T-helper 1 cell (primary cell): ENCODE measurements at places on chromosomes 3 and 15.

- DNase-seq: no peak
Measured at GRCh38 chr15:59307165-59307537, 65.5 kb downstream of the MYO1E start.

- no peak for DNase-seq
Measured at GRCh38 chr3:192831111-192831644, 86.5 kb downstream of the MB21D2 start.

GRCh38 chr3:146156095-146156494 lies 4.9 kb downstream of the PLOD2 start:
- DNase-seq: no peak

DNA sequence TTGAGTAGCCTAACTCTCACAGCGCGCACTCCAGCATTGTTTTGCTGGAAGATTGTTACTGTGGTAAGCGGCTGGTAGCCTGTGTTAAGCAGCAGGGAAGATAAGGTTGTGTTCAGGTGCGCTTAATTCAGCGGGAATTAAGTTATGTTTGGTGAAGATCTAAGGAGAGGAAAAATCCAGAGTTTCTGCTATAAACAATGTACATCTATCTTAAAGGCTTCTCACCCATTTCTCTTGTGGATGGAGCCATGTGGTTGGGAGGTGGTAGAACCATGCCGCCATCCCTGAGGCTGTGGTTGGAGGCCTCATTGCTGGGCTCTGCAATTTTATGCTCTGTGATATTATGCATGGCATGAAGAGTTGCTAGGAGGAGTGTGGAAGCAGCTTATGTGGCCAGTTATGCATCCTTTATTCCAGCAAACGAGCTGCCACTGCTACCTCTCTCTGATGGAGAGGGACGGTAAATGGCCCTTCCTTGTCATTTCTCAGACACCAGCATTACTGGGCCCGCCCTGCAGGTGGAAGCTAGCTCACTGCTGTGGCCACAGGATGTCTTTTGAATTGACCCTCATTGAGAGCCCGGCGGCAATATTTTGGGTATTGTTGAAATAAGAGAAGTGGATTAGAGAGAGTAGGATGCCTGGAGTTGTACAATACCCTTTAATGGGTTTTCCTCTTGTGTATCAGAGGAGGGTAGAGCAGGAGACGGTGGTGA lies 1.3 kb downstream of the MINAR1 start:
- no peak for DNase-seq

DNA sequence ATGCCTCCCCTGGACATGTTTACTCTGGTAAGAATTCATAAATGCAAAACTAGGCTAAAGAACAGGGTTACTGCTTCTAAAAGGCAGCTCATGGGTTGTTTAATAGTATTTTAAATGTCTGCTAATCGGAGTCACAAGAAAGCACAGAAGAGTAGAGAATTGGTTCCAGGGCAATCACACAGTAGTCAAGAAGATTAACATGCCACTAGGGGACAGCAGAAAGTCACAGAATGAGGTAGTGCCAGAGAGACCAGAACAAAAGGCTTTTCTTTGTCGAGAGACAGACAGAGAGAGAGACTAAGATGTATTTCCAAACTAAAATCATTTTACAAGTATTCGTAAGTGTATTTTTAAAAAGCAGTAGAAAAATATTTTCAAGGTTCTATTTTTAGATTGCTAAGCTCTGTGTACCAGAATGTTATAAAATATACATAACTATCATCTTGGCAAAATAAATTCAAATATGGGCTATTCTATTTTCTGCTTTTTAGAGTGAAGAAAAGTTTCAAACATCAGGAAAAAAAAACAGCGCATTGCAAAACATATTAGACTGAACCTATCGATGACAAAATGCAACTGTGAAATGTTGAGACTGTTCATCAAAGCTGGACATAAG lies 78.3 kb upstream of the CDIN1 start:
- peak; percentile 3 for DNase-seq

DNA sequence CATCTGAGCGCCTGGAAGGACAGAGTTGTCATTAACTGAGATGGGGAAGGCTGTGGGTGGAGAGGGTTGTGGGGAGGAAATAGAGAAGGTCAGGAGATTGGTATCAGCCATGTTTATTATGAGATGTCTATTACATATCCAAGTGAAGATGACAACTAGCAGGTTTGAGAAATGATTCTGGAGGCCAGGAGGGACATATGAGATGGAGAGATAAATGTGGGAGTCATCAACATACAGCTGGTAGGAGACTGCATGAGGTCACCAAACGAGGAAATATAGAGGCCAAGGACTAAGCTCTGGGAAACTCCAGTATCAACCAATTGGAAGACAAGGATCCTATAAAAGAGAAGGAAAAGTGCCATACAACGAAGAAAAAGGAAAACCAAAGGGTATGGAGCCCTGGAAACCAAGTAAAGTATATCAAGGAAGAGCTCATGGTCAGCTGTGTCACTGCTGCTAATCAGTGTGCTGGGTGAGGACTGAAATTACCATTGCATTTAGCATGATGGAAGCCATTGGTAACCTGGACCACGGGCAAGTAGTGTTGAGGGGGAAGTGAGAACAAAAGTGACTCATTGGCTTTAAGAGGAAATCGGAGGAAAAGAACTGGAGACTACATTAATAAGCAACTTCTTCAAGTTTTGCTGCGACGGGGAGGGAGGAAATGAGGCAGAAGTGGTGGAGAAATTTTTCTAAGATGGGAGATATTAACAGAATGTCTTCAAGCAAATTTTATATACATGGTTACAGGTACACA lies 14.0 kb upstream of the UACA start:
- no peak for DNase-seq

DNA sequence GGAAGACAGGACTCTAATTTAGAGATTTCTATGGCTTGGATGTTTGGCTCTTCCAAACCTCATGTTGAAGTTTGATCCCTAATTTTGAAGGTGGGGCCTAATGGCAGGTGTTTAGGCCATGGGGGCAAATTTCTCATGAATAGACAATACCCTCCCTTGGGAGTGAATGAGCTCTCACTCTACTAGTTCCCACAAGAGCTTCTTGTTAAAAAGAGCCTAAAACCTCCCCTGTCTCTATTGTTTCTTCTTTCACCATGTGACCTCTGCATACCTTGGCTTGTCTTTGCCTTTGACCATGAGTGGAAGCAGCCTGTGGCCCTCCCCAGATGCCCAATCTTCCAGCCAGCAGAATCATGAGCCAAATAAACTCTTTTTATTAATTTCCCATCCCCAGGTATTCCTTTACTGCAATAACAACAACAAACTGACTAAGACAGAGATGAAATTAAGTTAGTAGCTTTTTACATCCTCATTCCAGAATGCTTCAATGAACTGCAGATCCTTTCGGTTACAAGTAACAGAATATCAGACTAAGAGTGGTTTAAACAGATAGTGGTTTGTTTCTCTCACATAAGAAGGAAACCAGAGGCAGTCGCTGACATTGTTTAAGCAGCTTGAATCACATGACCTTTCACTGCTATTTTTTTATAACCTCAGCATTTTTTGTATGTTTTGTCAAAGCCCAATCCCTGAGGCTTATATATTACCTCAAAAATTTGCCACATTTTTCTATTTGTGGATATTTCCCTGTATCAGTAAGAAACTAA lies 1013.3 kb upstream of the SEMA6D start:
- no peak for DNase-seq
